GM04503 (cell line): ENCODE measurements at places on chromosomes 7 and 10.
A peak's percentile ranks its signal among the peaks of the same experiment; 100 is the strongest.

DNA sequence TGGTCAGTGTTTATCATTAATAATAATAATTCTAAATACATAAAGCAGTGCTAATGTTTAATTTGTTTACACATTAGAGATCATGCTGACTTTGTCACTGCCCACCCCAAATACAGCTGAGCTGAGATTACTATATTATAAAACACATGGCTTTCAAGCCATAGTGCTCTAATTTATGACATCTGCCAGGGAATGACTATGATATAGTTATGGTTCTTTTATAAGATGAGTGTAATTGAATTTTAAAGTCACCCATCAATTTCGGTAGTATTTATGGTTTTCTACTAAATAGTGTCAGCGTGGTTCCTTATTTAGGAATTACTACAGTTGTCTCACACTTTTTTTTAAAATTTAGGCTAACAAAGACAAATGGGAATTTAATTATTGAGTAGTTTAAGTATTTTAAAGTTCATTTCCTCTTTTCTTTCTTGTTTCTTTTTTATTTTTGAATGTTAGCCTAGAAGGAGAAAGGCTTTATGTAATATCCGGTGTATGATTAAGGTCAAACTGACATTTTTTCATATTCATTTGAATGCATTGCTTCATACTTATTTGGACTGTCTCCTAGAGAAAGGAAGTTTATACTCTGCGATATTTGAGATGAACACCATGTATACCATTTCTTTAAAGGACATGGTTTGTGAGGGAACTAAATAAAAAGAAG, 3.9 kb downstream of the CDK14 start:
- DNase-seq: no peak

DNA sequence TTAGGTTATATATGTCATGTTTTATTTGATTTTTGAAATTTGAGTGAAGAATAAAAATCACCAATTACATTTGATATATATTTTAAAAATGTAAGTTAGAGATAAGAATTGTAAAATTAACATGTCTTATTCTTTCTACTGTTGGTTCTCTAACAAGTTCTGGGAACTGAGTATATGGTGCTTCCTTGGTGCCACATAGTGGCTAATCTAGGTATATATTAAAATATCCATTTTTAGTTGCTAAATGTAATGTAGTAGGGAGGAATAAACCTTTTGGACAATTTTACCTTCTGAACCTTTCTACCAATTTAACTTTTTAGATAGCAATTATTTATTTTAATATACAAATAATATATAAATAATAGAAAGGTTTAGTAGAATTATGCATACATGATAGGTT, 17.5 kb downstream of the CFAP69 start:
- DNase-seq: no peak

DNA sequence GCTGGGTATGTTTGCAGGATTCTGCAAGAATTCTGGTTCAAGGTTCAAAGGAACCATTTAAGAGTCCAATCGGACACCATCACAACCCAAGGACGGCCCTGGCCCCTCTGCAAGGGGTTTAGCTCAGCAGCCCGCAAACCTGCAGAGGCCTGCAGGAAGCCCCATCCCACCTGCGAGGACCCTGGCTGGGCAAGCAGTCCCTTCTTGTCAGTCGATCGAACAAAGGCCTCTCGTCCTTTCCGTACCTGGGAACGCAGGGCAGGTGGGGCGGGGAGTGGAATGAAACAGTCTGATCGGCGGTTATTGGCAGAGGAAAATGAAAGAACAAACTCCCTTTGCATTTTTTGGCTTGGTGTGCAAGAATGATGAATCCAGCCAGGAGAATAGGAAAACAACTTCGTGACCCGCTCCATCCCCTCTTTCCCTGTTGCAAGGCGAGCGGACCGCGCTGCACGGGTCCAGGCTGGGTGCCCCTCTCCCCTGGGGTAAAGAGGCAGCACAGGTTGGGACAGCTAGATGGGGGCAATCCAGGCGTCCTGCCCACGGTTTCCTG, 73.7 kb downstream of the INSIG1 start:
- DNase-seq: no peak

DNA sequence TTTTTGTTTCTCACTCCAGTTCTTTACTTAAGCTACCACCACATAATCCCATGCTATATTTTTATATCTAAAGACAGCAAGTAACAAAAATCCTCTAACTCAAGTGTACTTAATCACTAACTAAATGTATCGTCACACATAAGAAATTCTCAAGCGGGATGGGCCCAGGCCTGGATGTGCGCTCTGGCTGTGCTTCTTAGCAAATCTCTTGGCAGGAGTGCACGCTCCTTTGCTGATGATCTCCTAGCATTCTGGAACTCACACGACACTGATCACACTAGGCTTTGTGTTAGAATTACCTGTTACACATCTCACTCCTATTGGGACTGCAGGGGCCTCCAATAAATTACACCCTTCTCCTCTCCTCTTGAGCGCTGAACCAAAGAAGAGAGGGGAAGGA, 46.7 kb upstream of the CALD1 start:
- no peak for DNase-seq

DNA sequence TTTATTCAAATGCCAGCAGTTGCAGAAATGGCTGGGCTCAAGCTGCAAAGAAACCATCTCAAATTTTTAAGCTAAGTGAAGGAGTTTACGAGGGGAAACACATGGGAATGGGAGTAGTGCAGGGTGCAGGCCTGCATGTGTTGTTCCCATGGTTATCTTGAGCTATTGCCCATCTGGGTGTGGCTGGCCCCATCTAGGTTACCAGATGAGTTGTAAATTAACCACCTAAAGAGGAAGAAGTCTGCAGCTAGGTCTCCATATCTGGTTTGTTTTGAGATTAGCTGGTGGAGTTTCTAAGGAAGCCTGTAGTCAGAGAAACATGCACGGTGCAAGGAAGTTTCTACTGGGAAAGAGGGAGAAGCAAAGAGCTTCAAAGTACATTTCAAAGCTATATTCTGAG, 23.3 kb upstream of the STEAP2 start:
- no peak for DNase-seq

GRCh38 chr7:155458878-155459699, 1.2 kb downstream of the EN2 start:
- DNase-seq: no peak

GRCh38 chr7:78487464-78487863, 688.9 kb downstream of the PHTF2 start:
- no peak for DNase-seq

- DNase-seq: no peak
These were observed 168.4 kb upstream of the IMMP2L start for GRCh38 chr7:111730476-111731300.

DNA sequence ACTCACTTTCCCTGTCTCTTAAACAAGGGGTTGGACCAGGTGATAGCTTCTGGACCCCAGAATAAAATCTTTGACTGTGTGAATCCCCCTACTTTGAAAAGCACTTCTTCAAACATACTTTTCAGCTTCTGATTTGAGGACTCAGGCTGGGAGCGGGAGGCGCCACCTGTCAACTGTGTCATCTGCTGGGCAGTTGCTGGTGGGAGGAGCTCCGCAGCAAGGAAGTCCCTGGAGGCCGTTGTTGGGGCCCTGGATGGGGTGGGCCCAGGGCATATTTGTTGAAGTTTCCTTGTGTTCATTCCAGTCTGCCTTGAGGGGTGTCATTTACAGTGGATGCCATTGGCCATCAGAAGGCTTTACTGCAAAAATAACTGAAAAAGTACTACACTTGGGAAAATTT, 197.7 kb downstream of the CCDC3 start:
- no peak for DNase-seq

- DNase-seq: no peak
These were observed 109.5 kb downstream of the NRF1 start for GRCh38 chr7:129721068-129721467.

- peak; percentile 33 for DNase-seq
These were observed 112.2 kb downstream of the LARP4B start for GRCh38 chr10:819326-819725.

- DNase-seq: no peak
These were observed 964.5 kb downstream of the CNTNAP2 start for GRCh38 chr7:147081117-147081516.

- DNase-seq: no peak
These were observed 345.6 kb downstream of the GPAM start for GRCh38 chr10:111837985-111838384.

- DNase-seq: no peak
These were observed 108.6 kb upstream of the GPR26 start for GRCh38 chr10:123557366-123558108.

DNA sequence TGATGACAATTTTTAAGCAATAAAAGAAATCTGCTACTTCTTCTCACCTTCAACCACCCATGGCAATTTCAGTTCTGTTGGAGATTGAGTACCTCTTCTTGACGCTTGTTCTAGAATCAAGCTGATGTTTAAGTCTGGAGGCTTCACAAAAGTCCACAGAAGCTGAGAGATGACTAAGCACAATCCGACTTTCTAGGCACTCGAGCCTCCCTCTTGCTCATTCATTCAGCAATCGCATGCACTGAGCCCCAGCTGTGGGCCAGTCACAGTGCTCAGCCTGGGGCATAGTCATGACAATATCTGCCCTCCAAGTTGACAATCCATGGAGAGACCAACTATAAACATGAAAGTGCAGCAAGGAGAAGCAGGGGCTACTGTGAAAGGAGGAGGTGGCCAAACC, 103.2 kb downstream of the IPMK start:
- no peak for DNase-seq

- DNase-seq: no peak
These were observed 2.4 kb upstream of the ZNF33B start for GRCh38 chr10:42640610-42641229.

DNA sequence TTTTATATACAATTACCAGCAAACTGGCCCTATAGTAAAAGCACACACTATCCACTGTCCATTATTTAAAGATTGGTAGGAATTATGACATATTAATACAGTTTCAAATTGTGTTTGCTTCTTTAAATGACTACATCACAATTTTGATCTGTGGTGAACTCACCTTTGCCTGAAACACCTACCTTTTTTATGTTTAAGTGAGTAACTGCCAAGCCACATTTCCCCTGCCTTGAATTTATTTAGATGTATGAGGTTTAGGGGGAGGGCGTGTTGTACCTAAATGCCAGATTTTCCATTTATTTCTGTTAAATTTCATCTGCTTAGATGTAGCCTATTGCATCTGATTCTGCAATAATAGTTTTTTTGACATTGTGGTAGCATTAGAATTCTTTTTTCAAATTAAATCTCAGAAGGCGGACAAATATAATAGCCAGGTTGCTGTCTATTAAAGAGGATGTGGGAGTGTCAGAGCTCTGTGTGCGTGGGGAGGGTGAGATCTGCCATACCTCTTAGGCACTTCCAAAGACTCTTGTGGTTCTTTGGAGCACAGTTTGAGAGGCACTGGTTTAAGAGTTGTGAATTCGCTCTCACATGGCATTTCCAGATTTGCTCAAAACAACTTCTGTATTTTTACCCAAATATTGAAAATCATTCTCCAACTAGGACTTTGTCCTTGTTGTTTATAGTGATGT, 13.8 kb downstream of the PIK3CG start:
- no peak for DNase-seq

- DNase-seq: peak; percentile 92
These were observed 29.4 kb downstream of the CHST15 start for GRCh38 chr10:124063750-124064603.

- no peak for DNase-seq
These were observed at the start of the genes COG5 and DUS4L for GRCh38 chr7:107563775-107564552. Gene COG5 (minus strand): TSS chr7:107563920. CDS start chr7:107563896, 24 bp downstream. Gene DUS4L (plus strand): TSS chr7:107563971. CDS start chr7:107567071, 3,100 bp downstream.

DNA sequence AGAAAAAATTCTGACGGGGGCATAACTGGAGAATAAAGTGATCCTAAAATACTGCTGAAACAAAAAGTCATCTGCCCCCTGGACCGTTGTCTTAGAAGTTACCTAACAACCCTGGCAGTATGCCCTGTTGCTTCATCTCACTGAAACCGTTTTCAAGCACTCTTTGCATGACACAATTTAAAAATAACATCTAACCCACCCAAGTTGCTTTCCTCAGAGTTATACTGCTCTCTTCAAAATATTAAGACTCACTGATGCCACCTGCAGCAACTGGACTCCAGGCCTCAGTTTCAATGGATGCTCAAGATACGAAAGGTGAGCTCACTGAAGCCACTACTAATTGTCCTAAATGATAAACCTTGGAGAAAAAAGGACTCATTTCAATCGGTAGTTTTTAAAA, 57.4 kb downstream of the CDK6 start:
- no peak for DNase-seq

- DNase-seq: no peak
These were observed 300.6 kb downstream of the DNAJB6 start for GRCh38 chr7:157637216-157637949.

- DNase-seq: peak; percentile 20
These were observed 47.5 kb downstream of the GNA12 start for GRCh38 chr7:2796358-2797352.

GRCh38 chr7:36928311-36928710, 204.0 kb upstream of the AOAH start:
- no peak for DNase-seq

GRCh38 chr7:36064676-36065075, 88.4 kb upstream of the EEPD1 start:
- DNase-seq: no peak

- DNase-seq: no peak
These were observed 5.2 kb downstream of the INPP5A start for GRCh38 chr10:132542819-132543218.

- no peak for DNase-seq
These were observed 48.5 kb upstream of the SLC29A3 start for GRCh38 chr10:71270301-71271220.

DNA sequence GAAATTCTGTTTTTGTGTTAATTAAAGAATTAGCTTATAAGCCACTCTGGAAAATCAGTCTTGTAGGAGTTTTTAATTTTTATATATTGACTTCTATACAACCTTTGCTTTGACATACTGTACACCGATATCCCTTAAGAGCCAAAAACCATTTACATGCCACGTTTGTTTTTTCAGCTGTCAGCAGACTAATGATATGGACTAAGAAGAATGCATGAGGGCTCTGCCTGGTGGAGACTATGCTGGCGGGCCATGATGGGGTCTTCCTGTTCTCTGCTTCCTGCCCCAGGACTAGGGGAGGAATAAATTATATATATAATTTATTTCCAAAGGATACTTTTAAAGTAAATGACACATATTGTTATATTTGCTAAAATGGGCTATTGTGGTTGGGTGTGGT, 96.3 kb downstream of the CDK14 start:
- no peak for DNase-seq

DNA sequence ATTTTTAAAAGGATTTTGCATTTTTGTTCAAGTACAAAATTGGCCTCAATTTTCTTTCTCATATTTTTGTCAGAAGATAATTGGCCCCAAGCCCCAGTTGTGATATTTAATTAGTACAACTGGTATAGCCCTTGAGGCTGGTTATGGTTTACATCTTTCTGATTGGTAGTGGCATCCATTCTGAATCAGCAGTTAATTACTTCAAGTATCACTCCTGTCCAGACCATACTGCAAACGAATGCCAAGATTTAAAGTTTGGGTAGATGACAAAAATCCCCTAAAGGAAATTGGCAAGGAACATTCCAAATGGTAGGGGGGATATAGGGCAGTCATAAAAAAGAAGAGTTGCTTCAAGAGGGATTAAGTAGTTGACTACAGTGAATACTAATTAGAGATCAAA, 23.1 kb downstream of the MYPN start:
- DNase-seq: no peak

- DNase-seq: no peak
These were observed 85.8 kb downstream of the CALD1 start for GRCh38 chr7:134865001-134865845.
